ENCODE measurements at places on chromosomes 1 and 21. TPM values are rescaled to one million over a fixed set of nuclear protein-coding genes. Genes with fewer than 3 reads are reported as not detected.

The ARHGEF16 gene
- total RNA-seq = 0.05 TPM

The ITLN2 gene
- total RNA-seq = not detected

The AIRE gene
- total RNA-seq = not detected

The FNDC10 gene
- total RNA-seq = 0.20 TPM

The ENTREP3 gene
- total RNA-seq = 7.7 TPM

The C1orf116 gene
- total RNA-seq = 0.20 TPM

DNA sequence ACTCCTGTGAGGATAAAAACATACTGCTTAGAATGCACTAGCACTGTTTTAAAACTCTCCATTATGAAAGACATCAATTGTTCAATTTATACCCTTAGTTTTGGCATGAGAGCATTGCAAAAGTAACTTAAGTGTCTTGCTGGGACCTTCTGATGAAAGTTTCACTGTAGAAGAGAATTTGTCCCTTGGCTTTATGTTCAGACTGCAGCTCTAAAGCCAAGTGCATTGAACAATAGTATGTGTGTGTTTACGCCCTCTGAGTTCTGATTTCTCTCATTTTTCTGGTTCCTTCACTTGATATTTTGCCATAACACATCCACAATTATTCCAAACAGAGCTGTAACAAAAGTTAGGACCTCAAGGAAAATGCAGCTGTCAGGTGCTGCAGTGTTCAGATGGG is 474.6 kb downstream of the DISC1 start:
- no peak for DNase-seq

GRCh38 chr1:182119631-182120030 is 58.1 kb upstream of the ZNF648 start:
- DNase-seq = peak; percentile 60

- DNase-seq = no peak
Observed at GRCh38 chr1:42944246-42944928, 14.3 kb downstream of the SLC2A1 start.

- DNase-seq = no peak
Observed at GRCh38 chr1:147283011-147283410, 40.5 kb downstream of the CHD1L start.

GRCh38 chr21:26082549-26082948 is 88.0 kb downstream of the APP start:
- no peak for DNase-seq

DNA sequence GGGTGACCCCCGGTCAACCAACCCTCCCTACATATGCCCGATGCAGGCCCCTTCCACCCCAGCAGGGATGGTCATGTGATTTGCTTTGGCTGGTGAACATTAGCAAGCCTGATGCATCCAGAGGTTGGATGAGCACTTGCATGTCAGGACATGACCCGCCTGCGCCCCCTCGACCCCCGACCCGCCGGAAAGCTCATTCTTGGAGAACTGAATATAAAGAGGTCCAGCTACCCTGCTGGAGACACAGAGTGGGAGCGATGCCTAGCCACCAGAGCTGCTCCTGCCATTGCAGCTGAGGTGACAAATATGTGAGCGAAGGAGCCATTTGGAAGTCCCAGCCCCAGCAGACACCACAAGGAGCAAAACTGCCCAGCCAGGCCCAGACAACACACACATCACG is 39.6 kb downstream of the COA6 start:
- no peak for DNase-seq

- no peak for DNase-seq
Observed at GRCh38 chr1:40045766-40046165, 5.2 kb downstream of the CAP1 start.

- DNase-seq = no peak
Observed at GRCh38 chr1:38053416-38054091, 7.0 kb upstream of the POU3F1 start.

DNA sequence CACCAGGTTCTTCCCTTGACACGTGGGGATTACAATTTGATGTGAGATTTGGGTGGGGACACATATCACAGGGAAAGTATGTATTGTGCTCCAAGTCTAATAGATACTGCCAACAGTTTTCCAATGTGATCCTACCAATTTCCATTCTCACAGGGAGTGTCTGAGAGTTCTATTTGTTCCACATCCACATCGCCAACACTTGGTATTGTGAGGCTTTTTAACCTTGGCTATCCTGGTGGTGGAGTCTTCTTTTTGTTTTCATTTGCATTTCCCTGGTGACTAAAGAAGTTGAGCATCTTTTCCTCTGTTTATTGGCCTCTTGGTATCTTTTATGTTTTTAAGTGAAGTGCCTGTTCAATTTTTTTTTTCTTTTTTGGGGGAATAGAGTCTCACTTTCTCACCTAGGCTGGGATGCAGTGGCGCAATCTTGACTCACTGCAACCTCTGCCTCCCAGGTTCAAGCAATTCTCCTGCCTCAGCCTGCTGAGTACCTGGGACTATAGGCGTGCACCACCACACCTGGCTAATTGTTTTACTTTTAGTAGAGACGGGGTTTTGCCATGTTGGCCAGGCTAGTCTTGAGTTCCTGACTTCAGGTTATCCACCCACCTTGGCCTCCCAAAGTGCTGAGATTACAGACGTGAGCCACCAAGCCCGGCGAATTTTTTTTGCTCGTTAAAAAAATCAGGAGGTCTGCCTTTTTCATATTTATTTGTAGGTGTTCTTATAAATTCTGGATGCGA is 15.9 kb upstream of the PADI1 start:
- no peak for DNase-seq

- no peak for DNase-seq
Observed at GRCh38 chr1:221719987-221720386, 21.9 kb downstream of the DUSP10 start.

DNA sequence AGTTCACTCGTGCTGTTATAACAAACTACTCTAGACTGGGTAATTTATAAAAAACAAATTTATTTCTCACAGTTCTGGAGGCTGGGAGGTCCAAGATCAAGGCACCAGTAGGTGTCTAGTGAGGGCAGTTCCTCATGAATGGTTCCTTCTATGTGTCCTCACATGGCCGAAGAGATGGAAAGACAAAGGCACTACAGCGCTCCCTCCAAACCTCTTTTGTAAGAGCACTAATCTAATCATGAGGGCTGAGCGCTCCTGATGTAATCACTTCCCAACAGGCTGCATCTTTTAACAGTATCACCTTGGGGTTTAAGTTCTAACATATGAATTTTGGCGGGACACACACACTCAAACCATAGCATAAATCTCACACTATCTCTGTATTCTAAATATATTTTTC is 54.0 kb upstream of the KANK4 start:
- DNase-seq = no peak

DNA sequence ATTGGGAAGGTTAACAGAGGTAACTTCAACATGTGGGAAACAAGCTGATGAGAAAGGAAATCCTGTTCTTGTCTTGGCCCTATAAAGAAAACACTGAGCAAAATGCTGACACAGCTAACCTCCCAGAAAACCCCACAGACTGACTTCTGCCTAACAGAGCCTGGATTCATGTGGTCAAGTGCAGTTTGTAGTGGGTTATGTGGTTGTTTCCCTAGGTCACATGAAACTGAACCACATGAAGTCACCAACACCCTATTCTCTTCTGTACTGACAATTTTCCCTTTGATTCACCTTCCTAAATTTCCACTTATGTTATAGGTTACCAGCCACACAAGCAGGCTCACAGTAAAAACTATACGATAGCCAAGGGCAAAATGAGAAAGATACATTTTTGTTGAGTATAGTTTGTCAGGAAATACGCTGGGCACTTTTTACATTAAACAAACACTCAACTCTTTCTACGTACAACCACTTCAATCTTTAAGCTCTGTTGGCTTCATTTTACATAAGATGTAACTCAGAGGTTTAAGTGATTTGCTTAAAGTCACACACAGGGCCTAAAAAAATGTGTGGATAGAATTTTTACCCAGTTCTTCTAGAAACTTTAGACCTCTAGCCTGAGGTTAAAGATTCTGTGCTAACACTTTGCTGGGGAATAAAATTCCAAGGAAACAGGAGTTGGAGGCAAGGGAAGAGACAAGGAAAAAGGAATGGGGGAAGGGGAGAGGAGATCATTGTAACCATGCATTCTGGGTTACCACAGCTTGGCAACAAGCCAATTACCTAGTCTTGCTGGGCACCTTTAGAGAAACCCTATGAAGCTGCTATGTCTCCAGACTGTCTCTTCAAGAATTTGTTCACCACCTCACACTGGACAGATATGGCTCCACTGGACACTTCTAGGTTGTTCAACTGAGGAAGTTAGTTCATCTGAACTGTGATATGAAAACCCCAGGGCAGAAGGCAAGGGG is 601.6 kb upstream of the USP24 start:
- DNase-seq = peak; percentile 46

DNA sequence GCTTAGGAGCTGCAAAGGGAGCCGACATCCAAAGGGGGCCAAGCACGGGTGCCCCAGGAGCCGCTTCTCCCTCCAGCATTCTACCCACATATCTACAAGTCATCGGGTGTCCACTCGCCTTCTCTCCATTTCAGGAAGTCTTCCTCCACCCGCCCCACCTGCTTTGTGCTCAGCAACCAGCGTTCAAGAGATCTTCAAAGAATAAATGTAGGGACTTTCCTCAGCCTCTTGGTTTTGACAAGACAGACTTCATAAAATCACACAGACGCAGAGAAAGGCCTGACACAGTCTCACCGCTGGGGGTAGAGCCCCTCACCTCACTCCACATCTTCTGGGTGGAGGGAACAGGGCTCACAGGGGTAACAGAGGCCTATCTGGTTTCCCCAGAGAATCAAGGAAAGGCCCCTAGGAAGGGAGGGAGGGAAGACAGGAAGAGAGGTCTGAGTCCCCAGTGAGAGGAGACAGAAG is 49.5 kb downstream of the SSBP3 start:
- no peak for DNase-seq

GRCh38 chr1:168621356-168621755 is 45.0 kb downstream of the XCL1 start:
- DNase-seq = peak; percentile 29

DNA sequence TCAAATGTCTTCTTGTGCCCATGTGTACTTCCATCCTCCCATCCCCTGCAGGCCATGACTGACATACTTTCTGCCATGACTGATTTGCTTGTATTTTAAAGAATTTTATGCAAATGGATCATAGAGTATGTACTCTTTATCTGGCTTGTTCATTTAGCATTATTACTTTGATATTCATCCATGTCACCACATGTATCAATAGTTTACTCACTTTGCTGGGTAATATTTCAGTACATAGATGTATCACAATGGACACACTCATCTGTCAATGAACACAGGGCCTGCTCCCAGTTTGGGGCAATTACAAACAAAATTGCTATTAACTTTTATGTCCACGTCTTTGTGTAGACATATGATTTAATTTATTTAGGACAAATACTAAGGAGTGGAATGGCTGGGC is 259.1 kb downstream of the SDCCAG8 start:
- no peak for DNase-seq

GRCh38 chr1:173139706-173140105 is 67.4 kb downstream of the TNFSF4 start:
- DNase-seq = no peak

DNA sequence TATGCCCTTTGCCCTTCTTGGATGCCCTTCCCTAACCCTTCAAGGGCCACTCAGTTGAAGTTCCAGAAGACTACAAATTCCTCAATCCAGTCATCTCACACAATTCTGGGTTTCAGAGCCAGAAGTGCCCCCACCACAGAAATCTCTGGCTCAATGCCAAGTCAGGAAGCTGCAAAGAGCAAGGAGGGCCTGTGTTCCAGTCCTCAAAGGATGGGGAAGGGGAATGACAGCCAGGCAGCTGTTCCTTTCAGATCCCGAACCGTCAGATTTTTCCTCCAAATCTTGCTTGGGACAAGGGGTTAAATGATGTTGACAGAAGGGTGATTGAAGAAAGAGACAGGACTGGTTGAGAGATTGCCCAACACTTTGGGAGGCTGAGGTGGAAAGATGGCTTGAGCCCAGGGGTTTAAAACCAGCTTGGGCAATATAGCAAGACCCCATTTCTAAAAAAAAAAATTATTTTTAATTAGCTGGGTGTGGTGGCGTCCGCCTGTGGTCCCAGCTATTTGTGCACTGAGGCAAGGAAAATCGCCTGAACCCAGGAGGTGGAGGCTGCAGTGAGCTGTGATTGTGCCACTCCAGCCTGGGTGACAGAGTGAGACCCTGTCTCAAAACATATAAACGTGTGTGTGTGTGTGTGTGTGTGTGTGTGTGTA is 716 bp upstream of the HPDL start:
- DNase-seq = no peak

DNA sequence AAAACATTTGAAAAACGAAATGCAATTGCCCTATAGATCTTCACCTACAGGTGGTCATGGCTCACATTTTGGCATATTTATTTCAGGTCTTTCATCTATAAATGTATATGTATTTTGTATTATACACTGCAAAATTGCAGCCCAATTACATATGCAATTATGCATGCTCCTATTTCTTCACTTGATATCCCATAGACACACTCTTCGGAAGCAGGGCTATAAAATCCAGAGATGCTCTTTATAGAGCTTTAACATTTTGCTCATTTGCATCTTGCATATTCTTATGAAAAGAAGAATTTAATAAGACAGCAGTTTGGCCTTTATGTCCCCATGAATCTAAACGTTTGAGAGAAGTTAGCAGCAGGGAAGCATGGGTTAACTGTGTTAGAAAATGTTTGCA is 44.7 kb upstream of the PALMD start:
- no peak for DNase-seq

DNA sequence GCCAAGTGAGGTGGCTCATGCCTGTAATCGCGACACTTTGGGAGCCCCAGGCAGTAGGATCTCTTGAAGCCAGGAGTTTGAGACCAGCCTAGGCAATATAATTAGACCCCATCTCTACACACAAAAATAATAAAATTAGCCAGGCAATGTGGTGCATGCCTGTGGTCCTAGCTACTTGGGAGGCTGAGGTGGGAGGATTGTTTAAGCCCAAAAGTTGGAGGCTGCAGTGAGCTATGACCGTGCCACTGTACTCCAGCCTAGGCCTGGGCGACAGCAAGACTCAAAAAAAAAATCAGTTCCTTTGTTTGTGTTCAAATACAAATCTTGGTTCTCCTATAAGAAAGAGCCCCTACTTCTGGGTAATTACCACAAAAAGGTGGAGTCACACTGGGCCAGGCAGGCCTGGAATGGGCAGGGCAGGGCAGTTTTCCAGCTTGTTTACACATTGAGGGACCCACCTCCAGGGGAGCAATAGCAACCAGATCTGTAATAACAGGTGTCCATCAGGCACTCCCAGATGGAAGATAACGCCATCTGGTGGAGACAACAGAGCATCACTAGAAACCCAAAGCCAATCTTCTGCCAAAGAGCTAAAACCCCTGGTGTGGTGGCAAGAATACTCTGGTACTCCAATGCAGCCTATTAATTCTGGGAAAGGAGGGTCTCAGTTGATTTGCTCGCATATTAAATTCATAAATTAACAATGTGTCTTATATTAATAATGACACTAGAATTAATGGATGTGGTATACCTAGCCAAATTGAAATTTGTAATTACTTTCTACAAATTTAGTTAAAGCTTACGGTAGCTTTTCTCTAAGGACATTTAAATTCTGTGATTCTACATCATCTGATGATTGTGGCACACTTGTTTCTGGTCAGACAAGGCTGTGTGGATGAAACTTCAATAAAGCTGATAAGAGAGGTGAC is 13.2 kb downstream of the PPP1R15B start:
- DNase-seq = peak; percentile 76

Data from HT1080 (cell line).